ENCODE measurements at places on chromosomes 1 and 21. TPM values are rescaled to one million over a fixed set of nuclear protein-coding genes. Genes with fewer than 3 reads are reported as not detected.

VPS45 gene
- 16.8 TPM for polyA plus RNA-seq

GRCh38 chr1:24654010-24654409 is 10.9 kb downstream of the SRRM1 start:
- no peak overlapping the region for H3K4me3 ChIP-seq
- H3K36me3 ChIP-seq, result no peaks in the 10 kb centered on the region
- no peaks in the 10 kb centered on the region for H3K27me3 ChIP-seq
- H3K4me1 ChIP-seq, result no peaks in the 10 kb centered on the region
- DNase-seq, result no peak
- H3K27ac ChIP-seq, result no peak overlapping the region

DNA sequence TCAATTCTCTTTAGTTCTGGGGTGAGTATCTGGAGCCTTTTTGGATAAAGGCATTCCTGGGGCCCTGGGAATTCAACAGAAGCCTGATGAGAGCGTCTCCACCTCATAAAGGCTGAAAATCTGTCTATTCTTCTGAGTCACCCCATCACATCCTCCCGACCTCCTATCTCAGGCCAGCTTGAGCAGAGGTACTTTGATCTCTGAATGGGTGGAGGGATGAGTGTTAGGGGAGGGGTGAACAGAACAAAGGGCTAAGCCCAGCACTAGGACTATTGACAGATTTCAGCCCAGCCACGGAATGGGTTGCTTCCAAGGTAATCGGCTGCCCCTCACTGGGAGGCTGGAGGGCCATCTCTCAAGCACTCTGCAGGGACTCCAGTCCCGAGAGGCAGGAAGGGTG is 2.5 kb upstream of the MYBPH start:
- no peak overlapping the region for H3K4me3 ChIP-seq
- no peaks in the 10 kb centered on the region for H3K36me3 ChIP-seq
- H3K27me3 ChIP-seq, result no peaks in the 10 kb centered on the region
- no peak overlapping the region for H3K27ac ChIP-seq

GRCh38 chr1:206144605-206145004 is 27.4 kb upstream of the AVPR1B start:
- DNase-seq, result no peak
- no peak overlapping the region for H3K27ac ChIP-seq
- no peaks in the 10 kb centered on the region for H3K36me3 ChIP-seq
- no peaks in the 10 kb centered on the region for H3K4me1 ChIP-seq
- H3K27me3 ChIP-seq, result no peaks in the 10 kb centered on the region

GBP6 gene
- polyA plus RNA-seq, result 0.18 TPM

- peak overlapping the region; percentile 63 for H3K4me3 ChIP-seq
- no peak overlapping the region for H3K27ac ChIP-seq
- H3K4me1 ChIP-seq, result peaks cover 3% of the 10 kb centered on the region
Observed at GRCh38 chr1:152034654-152035538, 1.9 kb downstream of the S100A11 start.

KCNJ6 gene
- not detected for polyA plus RNA-seq

- no peak overlapping the region for H3K27ac ChIP-seq
- no peaks in the 10 kb centered on the region for H3K4me1 ChIP-seq
- DNase-seq, result no peak
- no peaks in the 10 kb centered on the region for H3K36me3 ChIP-seq
- H3K27me3 ChIP-seq, result no peaks in the 10 kb centered on the region
Observed at GRCh38 chr1:193856261-193856660, 669.8 kb upstream of the B3GALT2 start.

DNA sequence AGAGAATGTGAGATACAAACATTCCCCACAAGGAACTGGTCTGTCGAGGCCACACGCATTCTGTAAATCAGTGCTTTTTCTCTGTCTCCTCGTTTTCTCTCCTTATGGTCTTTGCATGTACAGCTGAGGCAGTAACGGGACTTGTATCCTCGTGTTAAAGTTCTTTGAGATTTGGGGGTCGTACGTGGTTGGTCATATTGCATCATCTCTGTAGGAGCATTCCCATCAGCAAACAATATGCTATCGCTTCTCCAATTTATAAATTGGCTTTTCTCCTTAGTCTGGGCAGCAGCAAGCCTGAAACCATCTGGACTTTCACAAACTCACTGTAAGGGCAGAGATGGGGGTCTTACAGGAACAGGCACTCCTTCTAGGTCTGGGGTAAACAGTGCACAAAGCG is 13.0 kb upstream of the TRIM17 start:
- no peaks in the 10 kb centered on the region for H3K4me1 ChIP-seq
- no peaks in the 10 kb centered on the region for H3K27me3 ChIP-seq
- no peaks in the 10 kb centered on the region for H3K36me3 ChIP-seq
- no peak for DNase-seq

DNA sequence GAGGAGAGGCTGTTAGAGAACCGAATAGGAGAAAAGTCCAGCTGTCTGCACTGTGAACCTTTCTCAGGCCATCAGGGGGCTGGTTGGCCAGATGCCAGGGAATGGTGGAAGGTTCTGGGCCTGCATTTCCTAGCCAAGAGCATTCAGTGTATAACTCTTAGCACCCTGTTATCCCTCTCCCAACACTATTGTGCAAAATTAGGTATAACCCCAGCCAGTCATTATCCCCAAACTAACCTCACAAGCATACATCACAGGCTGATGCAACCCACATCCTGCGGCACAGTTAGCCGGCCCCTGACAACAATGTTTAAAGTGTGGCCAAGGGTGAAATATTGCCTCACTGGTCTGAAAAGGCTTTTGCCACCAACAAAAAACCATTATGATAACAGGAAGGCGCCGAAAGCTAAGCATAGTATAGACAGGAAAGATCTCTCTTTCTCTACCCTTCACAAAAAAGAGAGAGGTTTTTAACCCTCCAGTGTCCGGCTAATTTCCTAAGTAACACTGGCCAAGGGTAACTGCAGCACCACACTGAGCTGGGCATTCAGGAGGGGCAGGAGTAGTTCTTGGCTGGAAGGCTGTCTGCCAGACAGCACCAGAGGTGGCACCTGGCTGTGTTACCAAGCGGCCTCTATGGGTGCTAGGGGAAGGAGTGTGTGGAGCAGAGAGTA is 77.3 kb upstream of the BCAR3 start:
- H3K27ac ChIP-seq, result no peak overlapping the region
- H3K4me3 ChIP-seq, result no peak overlapping the region
- H3K4me1 ChIP-seq, result peaks cover 2% of the 10 kb centered on the region
- no peaks in the 10 kb centered on the region for H3K36me3 ChIP-seq

GRCh38 chr21:37207441-37208009 is 59.6 kb downstream of the VPS26C start:
- no peaks in the 10 kb centered on the region for H3K36me3 ChIP-seq
- no peak overlapping the region for H3K27ac ChIP-seq
- DNase-seq, result no peak
- no peaks in the 10 kb centered on the region for H3K4me1 ChIP-seq

BMP8A gene
- 1.2 TPM for polyA plus RNA-seq

NBPF11 gene
- 13.5 TPM for polyA plus RNA-seq

DNA sequence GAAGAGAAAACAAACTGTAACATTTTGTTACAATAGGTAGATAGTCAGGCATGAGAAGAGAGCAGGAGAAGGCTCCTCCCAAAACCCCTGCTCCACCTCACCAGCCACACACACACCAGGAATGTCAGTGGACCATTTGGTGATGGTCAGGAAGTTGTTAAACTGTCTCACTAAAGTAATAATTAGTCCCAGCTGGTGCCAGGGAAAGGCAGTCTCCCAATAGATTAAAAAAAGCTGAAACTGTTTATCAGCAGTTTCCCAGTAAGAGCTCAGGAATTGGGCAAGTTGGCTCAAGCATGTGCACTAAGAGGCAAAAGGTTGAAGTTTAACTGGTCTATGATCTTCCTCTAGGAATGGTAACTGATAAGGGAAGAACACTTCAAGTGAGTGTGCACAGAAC is 249.6 kb downstream of the COL11A1 start:
- no peak overlapping the region for H3K27ac ChIP-seq
- H3K36me3 ChIP-seq, result no peaks in the 10 kb centered on the region
- DNase-seq, result no peak
- no peak overlapping the region for H3K4me3 ChIP-seq
- H3K27me3 ChIP-seq, result no peaks in the 10 kb centered on the region

ST6GALNAC3 gene
- 4.0 TPM for polyA plus RNA-seq

DNA sequence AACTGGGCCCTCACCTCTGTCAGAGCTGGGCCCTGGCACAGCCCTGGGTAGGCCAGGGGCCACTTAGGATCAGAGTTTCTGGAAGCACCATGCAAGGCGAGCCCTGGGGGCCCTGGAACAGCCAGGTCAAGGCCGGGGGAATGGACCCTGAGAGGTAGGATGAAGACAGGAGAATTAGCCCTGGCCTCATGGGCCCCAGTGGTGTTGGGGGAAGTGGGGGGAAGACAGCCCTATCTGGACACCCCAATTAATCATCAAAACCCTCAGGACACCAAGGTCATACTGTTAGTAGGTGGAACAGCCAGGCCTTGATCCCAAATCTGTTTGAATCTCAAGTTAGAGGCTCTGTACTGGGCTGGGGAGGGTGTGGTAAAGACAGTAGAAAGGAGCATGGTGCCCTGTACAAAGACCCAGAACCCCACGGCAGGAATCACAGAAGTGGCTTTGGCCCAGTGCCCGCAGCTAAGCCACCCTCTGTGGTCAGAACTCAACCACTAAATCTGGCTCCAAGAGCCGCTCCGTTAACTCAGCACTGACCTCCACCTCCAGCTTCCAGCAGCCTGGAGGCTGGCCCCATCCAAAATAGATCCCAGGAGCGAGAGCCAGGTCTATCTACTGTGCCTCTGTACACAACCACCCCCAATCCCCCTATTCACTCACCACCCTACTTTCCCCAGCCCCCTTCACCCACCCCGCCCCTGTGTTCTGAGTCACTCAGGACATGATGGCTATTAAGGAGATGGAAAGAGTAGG is 14.0 kb upstream of the TRIM63 start:
- H3K4me3 ChIP-seq, result no peak overlapping the region
- no peak for DNase-seq
- no peaks in the 10 kb centered on the region for H3K4me1 ChIP-seq
- no peak overlapping the region for H3K27ac ChIP-seq
- no peaks in the 10 kb centered on the region for H3K36me3 ChIP-seq
- no peaks in the 10 kb centered on the region for H3K27me3 ChIP-seq

Data from ovary (tissue), 10 donors.